ENCODE measurements at places on chromosomes 6 and 20. TPM values are rescaled to one million over a fixed set of nuclear protein-coding genes. Genes with fewer than 3 reads are reported as not detected.

CUL9 gene
- 29.5 TPM for total RNA-seq

PRPH2 gene
- 3.0 TPM for total RNA-seq

STMND1 gene
- total RNA-seq = not detected

PAX1 gene
- total RNA-seq = not detected

LY6G6C gene
- total RNA-seq = not detected

TINAG gene
- total RNA-seq = not detected

RHAG gene
- total RNA-seq = not detected

ASIP gene
- total RNA-seq = not detected

FOXQ1 gene
- total RNA-seq = not detected

CENPW gene
- 0.82 TPM for total RNA-seq

GPX5 gene
- not detected for total RNA-seq

EFCAB8 gene
- not detected for total RNA-seq

TGM2 gene
- total RNA-seq = 25.2 TPM

ECT2L gene
- total RNA-seq = not detected

RPS10 gene
- 5,879 TPM for total RNA-seq

RAB32 gene
- total RNA-seq = 95.8 TPM

C20orf96 gene
- 0.93 TPM for total RNA-seq

TTLL9 gene
- total RNA-seq = not detected

MOG gene
- total RNA-seq = not detected

MATN4 gene
- not detected for total RNA-seq

FABP7 gene
- not detected for total RNA-seq

TJAP1 gene
- 21.8 TPM for total RNA-seq

NNAT gene
- 0.47 TPM for total RNA-seq

WRNIP1 gene
- 35.0 TPM for total RNA-seq

CGA gene
- not detected for total RNA-seq

ROS1 gene
- 0.34 TPM for total RNA-seq

MDFI gene
- 30.8 TPM for total RNA-seq

BPI gene
- total RNA-seq = 0.12 TPM

KIAA0408 gene
- total RNA-seq = 1.4 TPM

C6orf163 gene
- 0.09 TPM for total RNA-seq

NUP153 gene
- total RNA-seq = 18.1 TPM

TREM1 gene
- not detected for total RNA-seq

PACRG gene
- 0.12 TPM for total RNA-seq

MEP1A gene
- total RNA-seq = not detected

RIPOR3 gene
- 11.0 TPM for total RNA-seq

EEF1A2 gene
- total RNA-seq = 0.09 TPM

MYB gene
- total RNA-seq = not detected

SLC22A1 gene
- not detected for total RNA-seq

Data from pericardium fibroblast (primary cell).